ENCODE measurements at places on chromosomes 2 and 18.

DNA sequence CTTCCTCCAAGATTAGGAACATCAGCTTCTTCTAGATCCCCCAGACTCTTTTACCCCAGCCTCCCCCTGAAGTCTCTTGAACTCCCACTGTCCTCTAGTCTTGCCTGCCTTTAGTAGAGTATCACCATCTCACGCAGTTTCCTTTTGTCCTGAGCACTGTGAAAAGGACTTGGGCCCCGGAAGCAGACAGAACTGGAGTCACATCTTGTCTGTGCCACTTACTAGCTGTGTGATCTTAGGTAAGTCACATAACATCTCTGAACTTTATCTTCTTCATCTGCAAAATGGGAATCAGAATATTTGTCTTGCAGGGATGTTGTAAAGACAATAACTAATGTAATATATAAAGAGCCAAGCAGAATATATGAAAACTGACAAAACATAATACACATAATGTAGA lies 8.4 kb upstream of the TRABD2A start:
- DNase-seq = no peak

- DNase-seq = no peak
Measured at GRCh38 chr18:38586327-38586726, 1020.7 kb upstream of the CELF4 start.

GRCh38 chr2:17287183-17287582 lies 231.1 kb downstream of the RAD51AP2 start:
- DNase-seq = no peak

GRCh38 chr2:17864676-17865075 lies 13.8 kb upstream of the KCNS3 start:
- no peak for DNase-seq

GRCh38 chr2:191629001-191629453 lies 48.9 kb upstream of the NABP1 start:
- no peak for DNase-seq

DNA sequence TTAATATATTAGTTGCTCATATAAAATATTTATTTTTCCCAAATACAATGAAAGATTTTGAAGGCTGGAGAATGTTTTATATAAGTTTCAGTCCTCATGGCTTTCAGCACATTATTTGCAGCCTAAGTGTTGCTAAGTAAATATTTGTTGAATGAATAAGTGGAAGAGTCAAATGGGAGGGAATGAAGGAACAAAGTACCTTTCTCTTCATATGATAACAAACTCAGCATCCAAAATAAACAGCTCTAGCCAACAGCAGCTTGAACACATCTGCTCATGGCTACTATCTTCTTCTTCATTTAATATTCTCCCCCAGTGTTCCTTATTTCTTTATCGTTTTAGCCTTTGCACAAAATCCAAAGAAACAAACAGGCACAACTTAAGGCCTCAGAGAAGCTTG lies 385.2 kb upstream of the PIK3C3 start:
- DNase-seq = no peak

DNA sequence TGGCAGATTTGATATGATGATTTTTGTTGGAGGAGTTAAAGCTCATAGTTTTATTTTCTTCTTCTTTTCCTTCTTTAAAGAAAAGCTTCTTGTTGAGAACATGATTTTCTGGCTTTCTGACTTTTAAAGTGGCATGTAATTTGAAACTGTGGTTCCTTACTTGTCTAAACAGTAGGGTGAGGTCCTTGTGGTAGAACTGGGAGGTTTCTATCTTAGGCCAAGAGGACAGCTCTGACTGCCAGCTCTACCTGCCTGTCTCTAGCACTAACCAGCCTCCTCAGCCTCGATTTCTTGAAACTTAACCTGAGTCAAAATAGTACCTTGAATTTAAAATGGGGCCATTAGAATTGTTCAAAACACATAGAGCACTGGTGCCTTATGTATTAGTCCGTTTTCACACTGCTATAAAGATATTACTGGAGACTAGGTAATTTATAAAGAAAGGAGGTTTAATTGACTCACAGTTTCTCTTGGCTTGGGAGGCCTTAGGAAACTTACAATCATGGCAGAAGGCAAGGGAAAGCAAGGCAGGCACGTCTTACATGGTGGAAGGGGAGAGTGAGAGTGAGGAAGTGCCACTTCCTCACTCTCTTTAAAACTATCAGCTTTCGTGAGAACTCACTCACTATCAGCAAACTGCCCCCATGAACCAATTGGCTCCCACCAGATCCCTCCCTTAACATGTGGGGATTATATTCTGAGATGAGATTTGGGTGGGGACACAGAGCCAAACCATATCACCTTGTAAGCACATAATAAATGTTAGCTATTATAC lies 119.0 kb downstream of the CERS6 start:
- DNase-seq = no peak
